Kidney epithelial cell (primary cell): ENCODE measurements at places on chromosomes 3 and 15. TPM values are rescaled to one million over a fixed set of nuclear protein-coding genes. Genes with fewer than 3 reads are reported as not detected.

Gene NBEAL2
- 37.5 and 53.7 TPM in 2 replicates for total RNA-seq

Gene SMCO1
- total RNA-seq: not detected in 2 replicates

Gene PROS1
- total RNA-seq: 14.1 and 15.1 TPM in 2 replicates

Gene SAMD7
- total RNA-seq: not detected in 2 replicates

Gene ECE2
- total RNA-seq: not detected in 2 replicates

Gene OR5K2
- not detected in 2 replicates for total RNA-seq

Gene CPN2
- total RNA-seq: not detected in 2 replicates

Gene NR1I2
- 0.14 and 0.79 TPM in 2 replicates for total RNA-seq

Gene NRROS
- total RNA-seq: 1.8 and 2.5 TPM in 2 replicates

Gene MOBP
- 0.08 and 0.75 TPM in 2 replicates for total RNA-seq

Gene DUOX1
- 4.1 and 6.6 TPM in 2 replicates for total RNA-seq

DNA sequence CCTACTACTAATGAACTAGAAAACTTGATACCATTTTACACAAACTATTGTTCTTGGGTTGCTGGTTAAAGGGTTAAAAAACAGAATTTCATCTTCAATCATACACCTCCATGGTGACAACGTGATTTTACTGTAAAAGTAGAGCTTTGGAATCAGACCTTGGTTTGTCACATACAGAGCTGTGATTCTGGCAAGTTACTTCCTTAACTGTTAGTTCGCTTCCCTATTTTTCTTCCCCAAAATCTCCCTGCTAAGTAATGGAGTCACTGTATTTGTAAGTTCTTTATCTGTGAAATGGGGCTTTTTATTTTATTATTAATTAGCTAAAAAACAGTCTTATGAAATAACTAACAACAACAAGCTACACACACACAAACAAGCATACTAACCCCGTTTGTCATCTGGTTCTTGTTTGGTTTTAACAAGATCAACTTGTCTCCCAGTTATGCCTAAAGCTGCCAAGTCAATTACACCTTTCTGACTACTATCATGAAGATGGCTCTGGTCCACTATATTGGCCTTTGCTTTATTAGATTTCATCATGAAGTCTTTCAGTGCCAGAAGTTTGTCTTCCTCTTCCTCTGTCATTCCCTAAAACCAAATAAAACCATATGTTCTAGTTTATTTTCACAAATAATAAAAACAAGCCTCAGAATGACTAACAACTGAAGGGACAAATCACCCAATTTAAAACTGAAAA, 38.6 kb downstream of the PIK3R4 start:
- no peak for DNase-seq

- DNase-seq: no peak
These were observed 6.4 kb upstream of the SH2D7 start for GRCh38 chr15:78085928-78086327.

GRCh38 chr3:72563690-72564370, 284.4 kb downstream of the SHQ1 start:
- no peak for DNase-seq

- DNase-seq: no peak
These were observed 344.7 kb upstream of the RBMS3 start for GRCh38 chr3:28936154-28936553.

DNA sequence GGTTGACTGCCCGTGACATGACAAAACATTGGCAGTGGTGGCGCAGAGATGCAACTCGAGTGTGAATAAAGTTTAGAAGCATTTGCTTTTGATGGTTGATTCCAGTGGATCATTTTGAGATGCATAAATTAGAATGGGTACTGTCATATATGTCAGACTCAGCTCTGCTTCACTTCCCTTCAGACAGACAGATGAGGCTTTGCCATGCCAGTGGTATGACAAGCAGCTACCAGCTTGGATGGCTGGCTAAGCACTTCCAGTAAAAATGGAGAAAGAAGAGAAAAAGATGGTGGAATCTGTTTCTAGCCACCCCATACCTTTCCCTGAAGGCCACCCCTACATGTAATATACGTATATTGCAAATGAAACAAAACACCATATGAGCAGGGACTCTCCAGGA, 13.5 kb upstream of the CLEC3B start:
- no peak for DNase-seq

DNA sequence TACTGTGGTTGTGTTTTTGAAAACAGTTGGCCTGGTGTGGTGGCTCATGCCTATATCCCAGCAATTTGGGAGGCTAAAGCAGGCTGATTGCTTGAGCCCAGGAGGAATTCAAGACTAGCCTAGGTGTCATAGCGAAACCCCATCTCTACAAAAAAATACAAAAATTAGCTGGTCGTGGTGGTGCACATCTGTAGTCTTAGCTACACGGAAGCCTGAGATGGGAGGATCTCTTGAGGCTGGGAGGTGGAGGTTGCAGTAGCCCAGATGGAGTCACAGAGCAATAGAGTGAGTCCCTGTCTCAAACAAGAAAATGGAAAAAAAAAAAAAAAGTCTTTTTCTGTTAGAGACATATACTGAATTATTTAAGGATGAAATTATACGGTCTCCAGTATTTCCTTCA, 14.7 kb upstream of the LRRFIP2 start:
- no peak for DNase-seq

- peak; percentile 37 for DNase-seq
These were observed 34.5 kb upstream of the CHST2 start for GRCh38 chr3:143084856-143085731.

GRCh38 chr3:17577796-17578520, 164.5 kb downstream of the TBC1D5 start:
- no peak for DNase-seq

DNA sequence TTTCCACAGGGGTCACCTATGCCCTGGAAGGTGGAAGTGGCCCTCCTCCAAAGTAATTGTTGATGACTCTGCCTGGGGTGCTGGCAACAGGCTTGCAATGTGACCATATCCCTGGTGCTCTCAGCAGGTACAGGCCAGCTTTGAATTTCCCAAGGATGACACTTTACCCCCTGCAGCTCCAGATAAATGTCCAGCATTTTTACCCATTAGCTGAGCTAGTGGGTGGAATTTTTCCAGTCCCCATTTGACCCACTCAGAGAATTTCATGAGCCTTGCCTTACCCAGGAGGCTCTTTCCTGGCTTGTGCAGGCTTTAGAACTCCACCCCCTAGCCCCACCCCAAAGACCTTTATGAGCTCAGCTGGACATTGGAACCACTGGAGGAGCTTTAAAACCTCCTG, 77.6 kb downstream of the ST8SIA2 start:
- no peak for DNase-seq

DNA sequence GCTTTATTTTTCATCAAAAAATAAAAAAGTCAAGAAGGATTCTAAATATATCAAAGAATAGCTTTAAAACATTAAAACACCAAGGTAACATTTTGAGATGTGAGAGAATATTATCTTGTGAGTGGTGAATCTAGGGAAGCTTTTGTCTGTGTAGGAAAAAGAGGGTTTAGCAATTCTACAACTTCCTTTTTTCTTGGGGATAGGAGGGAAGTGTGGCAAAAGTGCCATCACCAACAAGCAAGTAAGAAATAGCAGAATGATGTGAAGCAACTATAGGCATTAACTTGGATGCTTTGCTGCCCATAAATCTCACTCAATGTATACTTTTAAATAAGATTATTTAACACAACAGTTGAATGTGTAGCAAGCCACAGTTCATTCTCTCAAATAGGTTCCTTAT, 57.8 kb upstream of the SUCLG2 start:
- DNase-seq: no peak

DNA sequence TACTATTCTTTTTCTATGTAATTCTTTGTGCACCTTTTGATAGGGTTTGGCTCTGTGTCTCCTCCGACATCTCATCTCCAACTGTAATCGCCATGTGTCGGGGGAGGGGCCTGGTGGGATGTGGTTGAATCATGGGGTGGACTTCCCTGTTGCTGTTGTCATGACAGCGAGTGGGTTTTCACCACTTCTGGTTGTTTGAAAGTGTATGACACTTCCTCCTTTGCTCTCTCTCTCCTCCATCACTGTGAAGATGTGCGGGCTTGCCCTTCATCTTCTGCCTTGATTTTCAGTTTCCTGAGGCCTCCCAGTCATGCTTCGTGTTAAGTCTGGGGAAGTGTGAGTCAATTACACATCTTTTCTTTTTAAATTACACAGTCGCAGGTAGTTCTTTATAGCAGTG, 225.8 kb upstream of the DPPA4 start:
- no peak for DNase-seq

- DNase-seq: no peak
These were observed 39.9 kb downstream of the FEM1B start for GRCh38 chr15:68317281-68318007.

- no peak for DNase-seq
These were observed 12.4 kb upstream of the TM4SF4 start for GRCh38 chr3:149462051-149462450.

DNA sequence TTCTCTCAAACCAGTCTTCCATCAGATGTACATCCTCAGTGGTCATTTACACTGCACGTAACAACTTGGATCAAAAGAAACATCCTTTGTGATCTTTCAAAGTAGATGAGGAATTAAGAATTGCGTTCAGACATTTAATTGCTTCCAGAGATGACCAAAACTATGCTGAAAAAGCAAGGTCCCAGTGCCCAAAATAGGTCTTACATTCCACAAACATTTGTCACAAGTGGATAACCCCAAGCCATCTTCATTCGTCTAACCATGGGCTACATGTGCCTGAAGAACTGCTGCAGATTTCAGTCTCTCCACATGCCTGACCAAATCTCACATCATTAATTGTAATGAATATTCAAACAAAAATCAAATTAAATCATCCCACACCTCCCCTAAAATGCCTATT, 273.6 kb downstream of the SHOX2 start:
- DNase-seq: no peak

DNA sequence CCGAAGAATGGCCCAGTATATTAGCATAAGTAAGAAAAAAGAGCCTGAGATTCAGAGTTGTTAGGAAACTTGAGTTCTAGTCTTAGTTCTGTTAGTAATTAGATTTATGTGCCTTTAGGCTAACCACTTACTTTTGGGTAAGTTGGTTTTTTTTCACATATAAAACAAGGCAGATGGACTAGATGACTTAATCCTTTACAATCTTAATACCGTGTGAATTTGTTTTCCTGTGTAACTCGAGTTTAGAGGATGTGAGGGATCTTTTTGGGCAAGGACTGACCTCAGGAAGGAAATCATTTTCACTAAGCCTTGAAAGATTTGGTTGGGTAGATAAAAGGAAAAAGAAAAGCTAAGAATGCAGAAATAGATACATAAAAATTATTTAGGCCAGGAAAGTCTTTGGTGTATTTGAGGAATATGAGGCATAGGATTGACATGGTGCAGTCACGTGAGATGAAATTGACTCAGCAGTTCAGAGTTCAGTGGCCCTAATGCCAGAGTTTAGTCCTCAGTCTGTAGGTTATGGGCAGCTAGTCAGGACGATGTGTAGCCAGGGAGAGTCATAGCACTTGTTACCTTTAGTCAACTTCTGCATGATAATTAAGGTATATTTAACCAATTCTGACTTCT, 34.6 kb downstream of the PAK2 start:
- DNase-seq: no peak

DNA sequence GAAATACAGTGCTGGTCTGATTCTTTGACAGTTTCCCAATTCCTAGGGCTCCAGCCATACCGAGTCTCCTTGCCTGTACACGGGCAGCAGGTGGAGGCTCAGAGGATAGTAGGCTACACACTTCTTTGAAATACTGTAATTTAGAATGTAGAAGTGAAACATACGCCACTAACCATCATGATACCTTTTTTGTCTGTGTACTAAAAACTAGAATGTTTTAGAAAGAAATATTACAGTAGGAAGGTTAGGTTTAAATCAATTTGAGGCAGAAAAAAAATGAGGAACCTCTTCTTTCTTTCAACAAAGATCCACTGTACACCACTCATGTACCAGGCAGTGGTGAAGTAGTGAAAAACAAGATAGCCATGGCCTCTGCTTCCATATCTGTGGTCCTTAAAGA, 354.7 kb downstream of the MCTP2 start:
- no peak for DNase-seq

DNA sequence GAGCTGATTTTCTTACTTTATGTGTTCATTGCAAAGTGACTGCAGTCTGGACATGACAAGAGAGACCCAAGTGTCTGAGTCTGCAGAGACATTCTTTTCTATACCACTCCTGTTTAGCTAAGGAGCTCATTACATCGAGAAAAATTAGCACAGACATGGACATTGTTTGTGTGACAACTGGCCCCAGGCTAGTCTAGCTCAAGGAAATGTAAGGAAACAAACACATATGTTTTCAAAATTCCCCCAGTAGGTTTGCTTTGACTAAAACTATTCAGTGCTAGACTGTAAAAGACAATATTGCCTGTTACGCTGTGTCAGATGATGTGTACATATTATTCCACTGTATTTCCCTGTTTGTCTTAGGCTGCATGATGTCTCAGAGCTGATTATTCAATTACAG, 40.9 kb downstream of the TPRG1 start:
- DNase-seq: no peak

GRCh38 chr15:58932710-58933280, 684 bp downstream of the SLTM start:
- DNase-seq: no peak

DNA sequence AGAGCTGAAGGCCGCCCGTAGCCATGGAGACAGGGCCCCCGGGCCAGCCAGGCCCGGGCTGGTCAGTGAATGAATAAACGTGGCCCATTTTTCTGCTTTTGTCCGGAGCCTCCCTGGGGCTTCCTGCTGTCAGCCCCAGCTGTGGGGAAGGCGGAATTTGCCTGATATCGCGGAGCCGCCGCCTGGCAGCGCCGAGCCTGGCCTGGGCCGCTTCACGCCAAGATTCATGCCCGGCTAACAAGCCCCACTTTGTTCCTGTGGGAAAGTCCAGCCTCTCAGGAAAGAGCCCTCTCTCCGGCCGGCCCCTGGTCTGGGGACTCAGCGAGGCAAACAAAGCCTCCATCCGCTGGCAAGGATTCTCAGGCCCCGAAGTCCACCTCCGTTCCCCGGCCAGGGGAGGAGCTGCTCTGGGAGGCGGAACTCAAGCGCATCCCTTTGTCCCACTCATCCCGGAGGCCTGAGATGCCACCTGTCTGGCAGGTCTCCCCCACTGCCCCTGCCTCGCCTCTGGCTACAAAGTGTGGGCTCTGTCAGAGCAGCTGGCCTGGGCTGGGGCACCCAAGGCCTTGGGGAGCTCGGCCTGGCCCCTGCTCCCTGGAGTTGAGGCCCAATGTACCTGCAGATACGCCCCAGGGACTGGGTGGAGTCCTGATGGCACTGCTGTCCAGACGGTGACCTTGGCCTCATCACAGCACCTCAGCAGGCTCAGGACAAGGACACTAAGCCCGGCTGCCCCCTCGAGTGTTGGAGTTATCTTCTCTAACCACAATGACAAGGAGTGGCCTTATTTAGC, 51.6 kb upstream of the SLC6A11 start:
- no peak for DNase-seq

DNA sequence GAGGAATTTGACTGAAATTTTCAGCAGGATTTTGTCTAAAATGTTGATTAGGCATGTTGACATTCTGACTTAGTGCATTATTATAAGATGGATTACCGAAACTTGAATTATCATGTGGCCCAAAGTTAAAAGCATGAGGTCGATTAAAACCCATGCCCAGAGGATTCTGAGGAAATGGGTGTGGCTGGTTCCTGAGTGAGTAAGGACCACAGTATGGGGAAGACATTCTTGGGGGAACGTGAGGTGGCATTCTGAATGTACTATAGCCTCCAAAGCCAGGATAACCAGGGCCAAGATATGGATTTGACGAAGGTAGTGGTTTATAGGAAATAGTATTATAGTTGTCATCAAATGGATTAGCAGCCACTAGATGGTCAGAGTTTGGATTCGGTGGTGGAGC, 38.7 kb upstream of the DNAAF4 start:
- DNase-seq: no peak
